Right cardiac atrium (tissue), 5 donors: ENCODE measurements at places on chromosomes 4 and X. TPM values are rescaled to one million over a fixed set of nuclear protein-coding genes. Genes with fewer than 3 reads are reported as not detected.

The CXXC4 gene
- total RNA-seq, result 8.3 TPM

The MAGEA9B gene
- total RNA-seq, result not detected

DNA sequence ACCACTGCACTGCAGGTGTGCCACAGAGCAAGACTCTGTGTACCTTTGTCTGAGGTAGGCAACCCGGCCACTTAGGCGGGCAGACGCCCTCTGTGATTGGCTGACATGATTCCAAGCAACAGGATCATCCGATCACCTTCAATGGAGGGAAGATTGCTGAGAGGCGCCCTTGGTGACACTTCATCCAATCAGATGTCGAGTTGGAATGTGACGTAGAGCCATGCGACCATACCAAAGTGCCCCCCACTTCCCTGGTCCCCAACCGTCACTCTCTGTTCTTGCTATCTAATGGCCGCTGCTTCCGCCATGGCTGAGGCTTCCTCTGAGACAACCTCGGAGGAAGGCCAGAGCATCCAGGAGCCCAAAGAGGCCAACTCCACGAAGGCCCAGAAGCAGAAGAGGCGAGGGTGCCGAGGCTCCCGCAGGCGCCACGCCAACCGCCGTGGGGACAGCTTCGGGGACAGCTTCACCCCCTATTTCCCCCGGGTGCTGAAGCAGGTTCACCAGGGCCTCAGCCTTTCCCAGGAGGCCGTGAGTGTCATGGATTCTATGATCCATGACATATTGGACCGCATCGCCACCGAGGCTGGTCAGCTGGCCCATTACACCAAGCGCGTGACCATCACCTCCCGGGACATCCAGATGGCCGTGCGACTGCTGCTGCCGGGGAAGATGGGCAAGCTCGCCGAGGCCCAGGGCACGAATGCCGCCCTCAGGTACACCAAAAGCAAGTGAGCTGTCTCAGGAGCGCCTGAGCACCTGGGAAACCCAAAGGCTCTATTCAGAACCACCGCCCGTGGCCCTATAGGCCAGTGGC is at the start of gene H2BW2:
Gene H2BW2, plus strand, starts transcription at position 268 of the 817 bp plus-strand sequence. Its CDS starts 39 bp downstream, at position 307.
- DNase-seq, result no peak

DNA sequence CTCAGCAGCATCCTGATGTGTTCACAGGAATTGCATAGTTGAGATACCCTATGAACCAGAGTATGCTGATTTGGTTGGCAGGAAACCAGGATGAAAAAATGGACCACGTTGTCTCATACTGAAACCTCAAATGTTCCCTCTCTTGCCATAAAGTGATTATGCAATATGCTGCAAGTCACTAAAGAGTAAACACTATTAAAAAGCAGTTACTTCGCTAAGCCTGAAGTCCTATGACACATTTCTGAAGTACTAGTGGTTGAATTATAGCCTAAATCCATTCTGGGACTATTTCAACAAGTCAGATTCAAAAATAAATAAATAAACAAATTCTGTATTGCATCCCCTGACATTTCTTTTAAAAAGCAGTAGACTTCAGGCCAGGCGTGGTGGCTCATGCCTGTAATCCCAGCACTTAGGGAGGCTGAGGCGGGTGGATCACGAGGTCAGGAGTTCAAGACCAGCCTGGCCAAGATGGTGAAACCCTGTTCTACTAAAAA is 106.0 kb upstream of the NAP1L5 start:
- peak; percentile 56 for DNase-seq

DNA sequence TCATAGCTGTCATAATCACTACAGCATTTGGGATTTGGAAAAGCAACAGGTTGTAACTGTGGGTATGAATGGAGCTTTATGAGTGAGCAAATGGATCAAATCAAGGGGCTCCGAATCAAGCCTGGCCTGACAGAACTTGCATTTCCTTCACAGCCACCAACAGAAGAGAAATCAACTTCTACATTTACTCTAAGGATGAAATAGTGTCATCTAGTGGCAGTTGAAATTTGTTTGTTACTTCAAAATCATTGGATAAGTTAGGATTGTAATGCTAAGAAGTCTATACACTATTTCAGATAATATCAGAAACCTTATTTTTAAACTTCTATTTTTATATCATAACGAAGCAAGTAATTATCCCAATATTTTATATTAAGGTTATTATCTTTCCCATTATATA is 10.7 kb upstream of the WDR17 start:
- DNase-seq, result no peak

- no peak for DNase-seq
These were observed 44.1 kb upstream of the FRMD7 start for GRCh38 chrX:132171881-132172280.

DNA sequence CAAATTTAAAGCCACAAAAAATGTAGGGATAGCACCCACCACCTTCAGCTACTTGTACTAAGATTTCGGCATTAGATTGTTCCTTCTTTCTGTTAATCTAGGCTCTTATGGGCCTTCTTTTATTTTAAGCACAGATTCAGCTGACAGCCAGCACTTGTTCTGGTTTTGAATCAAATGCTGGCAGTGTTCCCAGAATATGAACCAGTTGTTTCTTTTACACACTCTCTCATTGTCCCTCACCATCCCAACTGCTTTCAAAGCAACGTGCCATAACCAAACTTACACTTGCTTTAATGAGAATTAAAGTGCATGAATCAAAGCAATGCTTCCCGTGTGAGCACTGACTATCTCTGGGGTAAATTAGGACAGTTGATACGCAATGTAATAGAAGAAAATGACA is 744.5 kb upstream of the FAM241A start:
- no peak for DNase-seq

DNA sequence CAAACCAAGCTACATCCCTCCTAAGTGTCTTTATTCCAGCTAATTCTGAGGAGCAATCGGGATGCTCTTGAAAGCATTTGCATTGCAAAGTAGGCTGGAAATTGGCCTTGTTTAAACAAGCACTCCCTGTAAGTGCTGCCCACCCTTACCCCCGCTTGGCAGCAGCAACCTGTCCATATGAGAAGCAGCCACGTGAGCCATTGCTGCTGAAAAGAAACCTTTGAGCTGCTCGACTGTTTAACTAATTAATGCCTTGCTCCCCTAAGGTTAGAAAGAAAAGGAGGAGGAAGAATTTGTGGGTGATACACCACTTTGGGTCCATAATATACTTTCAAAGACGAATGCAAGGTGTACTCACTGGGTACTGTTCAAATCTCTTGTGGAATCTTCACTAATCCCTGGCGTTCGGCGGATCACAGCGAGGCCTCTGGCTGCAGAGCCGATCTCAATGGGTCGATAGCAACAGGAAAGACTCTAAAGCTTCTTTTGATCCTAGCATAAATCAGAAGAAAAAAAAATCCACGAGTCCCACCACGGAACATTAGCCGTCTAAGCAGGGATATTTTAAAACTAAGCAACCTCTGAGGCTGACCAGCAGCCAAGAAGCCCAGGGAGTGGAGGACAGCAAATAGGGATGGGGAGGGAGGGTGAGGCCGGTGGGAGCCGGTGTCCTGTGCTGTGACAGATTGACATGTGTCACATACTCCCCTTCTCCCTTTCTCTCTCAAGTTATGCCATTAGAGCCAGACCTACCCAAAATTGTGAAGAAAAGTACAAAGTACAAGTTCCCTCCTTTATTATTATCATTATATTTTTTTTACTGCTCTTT is 37.2 kb upstream of the MGST2 start:
- DNase-seq, result no peak

- DNase-seq, result no peak
These were observed 88.3 kb downstream of the NHSL2 start for GRCh38 chrX:71998836-71999509.

DNA sequence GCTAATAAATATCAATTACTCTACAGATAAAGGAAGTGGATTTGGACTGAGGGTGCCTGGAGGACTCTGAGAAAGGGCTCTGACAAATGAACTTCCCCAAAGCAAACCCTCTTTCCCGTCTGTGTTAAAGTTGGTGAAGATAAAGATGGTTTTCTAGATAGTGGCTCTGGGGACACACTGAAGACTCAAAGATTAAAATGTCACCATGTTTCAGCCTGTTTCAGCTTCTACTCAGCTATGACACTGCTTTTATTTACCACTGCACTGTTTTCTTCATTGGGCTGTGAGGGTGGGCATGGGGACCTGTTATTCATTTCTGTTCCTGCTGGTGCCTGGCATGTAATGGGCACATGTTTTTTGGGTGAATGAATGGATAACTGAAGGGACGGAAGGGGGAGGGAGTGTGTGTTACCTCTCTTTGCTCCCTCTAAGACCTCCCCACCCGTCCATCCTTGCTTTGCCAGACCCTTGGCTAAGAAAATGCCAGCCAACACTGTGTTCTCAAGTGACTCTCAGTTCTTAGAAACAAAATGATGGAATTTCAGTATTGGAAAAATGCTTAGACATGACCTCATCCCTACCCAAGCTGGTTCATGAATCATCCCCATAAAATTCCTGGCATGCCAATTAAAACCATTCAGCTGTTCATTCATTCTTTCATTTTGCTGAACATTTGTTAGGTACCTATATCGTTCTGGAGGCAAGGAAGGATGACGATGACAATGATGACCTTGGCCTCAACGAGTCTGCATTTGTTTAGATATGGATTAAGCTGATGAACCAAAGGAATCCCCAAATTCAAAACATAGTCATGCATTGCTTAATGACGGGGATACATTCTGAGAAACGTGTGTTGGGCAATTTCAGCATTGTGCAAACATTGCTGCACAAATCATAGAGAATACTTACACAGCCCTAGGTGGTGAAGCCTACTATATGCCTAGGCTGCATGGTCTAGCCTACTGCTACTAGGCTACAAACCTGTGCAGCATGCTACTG is 13.4 kb upstream of the STK32B start:
- no peak for DNase-seq

DNA sequence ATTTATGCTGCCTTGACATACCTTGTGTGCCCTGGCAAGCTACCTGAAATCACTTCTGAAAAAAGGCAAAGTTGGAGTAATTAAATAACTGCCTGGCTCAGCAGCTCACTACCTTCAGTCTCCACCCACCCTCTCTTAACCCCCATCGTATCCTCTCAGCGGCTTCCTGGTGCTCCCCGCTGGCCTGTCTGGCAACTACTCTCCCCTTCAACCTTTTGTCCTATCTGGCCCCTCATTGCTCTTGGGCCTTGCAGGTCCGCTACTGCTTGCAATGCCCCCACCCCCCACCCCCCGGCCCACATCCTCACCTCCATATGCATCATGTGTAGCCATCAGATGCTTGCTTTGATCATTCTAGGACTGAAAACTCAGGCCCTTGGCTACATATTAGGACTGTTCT is 34.5 kb downstream of the PRPS1 start:
- no peak for DNase-seq

DNA sequence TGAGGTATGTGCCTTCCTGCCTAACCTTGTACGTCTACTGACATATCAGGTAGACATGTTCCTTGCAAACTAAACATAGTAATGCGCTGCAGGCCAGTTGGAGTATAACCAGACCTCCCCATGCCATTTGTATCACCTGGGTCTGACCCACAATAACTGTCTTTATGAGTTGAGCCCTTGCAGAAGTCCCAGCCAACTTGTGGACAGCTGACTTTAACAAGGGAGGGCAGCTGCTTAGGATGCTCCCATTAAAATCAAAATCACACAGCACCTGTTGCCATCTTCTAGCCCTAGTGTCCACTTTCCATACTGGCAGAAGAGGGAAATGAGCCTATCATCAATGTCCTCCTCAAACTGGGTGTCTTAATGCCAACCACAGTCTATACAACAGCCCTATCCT is 41.6 kb downstream of the KANTR start:
- no peak for DNase-seq

DNA sequence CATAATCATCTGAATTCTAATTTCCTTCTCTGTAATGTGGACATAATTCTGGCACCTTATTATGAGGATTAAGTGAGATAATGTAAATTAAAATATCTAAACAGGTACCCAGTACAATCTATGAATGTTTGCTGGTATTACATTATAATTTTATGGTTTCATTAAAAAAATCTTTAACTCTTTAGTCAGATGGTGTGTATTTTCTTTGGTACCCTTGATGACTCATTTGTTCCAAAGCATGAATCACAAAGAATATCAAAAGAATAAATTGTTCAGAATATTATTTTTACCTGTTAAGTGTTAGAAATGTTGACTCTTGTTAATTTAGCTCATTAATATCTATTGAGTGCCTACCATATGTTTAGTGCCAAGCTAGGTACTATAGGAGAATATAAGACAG is 74.3 kb downstream of the SNX25 start:
- no peak for DNase-seq

DNA sequence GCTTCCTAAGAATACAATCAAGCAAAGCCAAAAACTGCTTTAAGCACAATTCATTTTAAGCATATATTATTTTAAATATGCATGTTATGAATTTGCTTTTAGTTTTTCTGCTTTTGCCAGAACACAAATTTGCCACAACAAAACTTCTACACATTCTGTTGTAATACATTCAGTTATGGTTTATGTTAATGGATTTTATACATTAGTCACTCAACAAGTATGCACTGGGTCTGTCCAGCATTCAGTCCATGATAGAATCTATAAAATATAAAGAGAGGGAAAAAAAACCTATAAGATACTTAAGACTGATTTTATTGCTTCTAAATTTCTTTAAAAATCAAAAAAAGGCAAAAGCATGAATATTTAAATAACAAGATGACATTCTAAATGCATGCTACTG is 22.2 kb downstream of the IQCM start:
- no peak for DNase-seq
